B cell (primary cell): ENCODE measurements at places on chromosomes 1 and 21.

- DNase-seq: no peak
Measured at GRCh38 chr1:3219005-3219790, 150.2 kb downstream of the PRDM16 start.

DNA sequence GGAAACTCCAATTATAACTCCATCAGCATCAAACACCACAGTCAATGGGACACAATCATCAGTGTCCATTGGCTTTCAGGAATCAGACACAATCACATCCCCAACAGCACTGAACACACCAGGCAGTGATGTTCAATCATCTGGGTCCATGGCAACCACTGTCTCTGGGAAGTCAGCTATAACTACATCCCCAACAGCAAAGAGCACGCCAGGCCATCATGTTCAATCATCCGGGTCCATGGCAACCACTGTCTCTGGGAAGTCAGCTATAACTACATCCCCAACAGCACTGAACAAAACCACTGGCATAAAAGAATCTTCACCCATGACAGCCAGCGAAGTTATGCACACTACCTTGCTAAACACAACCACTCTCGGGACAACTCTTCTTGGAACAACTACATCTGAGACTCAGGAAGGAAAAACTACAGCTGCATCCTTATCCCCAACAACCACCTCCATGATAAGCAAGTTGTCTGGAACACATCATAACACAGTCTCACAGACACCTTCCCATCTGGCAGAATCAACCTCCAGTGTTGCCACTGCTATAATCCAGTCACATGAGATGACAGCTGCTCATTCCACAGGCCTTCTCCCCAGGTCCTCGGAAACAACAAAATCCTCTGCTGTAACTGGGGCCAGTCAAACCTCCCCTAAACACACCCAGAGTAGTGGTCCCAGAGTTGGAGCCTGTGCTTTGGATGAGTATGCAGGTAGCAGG, 19.9 kb downstream of the CATSPER4 start:
- DNase-seq: no peak

DNA sequence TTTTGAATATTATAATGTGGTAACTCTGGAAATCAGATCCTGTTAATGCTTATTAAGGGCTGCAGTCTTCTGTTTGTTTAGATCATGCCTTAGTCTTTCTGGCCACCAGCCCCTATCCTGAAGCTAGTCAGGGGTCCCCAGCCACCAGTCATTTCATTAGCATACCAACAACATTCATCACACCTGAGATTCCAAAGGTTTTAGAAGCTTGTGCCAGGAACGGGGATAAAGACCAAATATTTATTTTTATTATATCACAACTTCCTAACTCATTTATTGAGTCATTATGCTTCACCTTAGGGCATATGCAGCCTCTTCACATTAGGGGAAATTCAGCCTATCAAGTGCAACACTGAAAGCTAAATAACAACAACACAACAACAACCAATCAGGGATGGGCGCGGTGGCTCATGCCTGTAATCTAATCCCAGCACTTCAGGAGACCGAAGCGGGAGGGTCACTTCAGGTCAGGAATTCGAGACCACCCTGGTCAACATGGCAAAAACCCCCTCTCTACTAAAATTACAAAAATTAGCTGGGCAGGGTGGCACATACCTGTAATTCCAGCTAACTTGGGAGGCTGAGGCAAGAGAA, 2.9 kb upstream of the PSEN2 start:
- no peak for DNase-seq

DNA sequence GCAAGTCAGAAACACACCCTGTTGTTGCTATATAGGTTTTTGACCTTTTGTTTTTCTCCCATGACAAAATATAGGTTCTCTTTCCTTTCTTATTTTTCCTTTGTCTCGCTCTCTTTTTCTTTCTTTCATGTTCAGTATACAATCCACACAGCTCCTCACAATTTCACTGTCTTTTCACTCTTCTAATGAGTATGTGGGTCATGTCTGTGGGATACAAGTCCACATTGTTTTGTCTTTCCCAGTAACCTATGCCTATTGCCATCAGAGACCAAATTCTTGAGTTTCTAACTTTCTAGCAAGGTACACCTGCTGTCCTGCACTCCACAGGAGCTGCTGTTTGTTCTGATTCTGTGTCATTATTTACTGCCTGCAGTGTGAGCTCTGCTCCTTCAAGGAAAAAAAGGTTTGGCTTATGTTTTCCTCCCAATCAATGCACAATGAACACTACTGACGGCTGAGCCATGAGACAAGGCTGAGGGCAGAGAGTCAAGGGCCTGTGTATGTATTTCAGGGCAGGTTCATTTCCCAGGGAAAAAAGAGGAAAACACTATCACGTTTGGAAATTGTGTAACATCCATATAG, 453.8 kb downstream of the NEGR1 start:
- DNase-seq: no peak

- no peak for DNase-seq
Measured at GRCh38 chr1:53391296-53391695, 63.4 kb upstream of the LRP8 start.

DNA sequence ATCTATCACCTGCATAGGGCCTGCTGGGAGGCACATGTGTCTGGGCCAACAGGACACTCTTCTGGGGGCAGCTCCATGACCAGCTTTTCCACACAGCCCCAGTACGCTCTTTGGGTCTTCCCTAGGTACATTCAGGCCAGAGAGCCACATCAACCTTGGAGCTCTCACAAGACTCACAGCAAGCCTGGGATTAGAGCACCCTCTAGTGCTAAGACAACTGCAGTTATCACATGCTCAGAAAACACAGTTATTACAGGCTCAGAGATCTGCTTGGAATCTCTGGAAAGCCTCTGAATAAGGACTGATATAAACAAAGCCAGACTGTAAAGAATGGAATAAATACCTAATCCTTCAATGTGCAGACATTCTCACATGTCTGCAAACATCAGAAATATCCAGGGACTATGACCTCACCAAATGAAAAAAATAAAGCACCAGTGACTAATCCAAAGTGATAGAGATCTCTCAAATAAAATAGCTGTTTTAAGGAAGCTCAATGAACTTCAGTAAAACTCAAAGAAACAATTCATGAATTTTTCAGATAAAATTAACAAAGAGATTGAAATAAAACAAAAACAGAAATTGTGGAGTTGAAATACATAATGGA, 563.9 kb upstream of the NR5A2 start:
- peak; percentile 29 for DNase-seq

DNA sequence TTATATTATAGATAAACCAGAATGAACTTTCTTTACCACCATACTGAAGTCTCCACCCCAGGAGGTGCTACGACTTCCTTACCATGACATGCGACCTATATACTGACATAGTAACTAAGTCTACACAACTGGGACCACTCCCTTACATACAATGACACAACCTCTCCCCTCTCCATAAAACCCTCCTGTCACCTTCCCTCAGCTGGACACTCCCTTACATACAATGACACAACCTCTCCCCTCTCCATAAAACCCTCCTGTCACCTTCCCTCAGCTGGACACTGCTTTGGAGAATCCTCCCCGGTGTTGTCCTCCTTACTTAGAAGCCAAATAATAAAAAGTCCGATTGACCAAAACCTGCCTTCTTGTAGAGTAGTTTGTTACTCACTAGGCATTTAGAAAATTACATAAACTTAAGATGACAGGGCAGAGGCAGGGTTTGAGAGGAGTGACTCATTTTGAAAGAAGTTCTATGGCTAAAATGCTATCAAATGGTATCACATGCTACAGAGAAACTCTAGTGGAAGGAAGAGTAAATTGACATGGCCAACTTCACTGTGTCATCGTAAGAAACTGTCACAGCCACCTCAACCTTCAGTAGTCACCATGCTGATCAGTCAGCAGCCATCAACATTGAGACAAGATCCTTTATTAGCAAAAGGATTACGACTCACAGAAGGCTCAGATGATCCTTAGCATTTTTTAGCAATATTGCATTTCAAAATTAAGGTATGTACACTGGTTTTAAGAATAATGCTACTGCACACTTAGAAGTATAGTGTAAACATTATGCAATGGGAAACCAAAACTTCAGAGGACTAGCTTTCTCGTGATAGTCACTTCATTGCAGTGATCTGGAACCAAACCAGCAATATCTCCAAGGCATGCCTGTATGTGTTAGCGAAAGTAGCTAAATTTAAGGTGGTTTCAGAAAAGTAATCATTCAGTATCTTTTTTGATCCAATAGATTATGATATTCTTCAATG, 56.4 kb downstream of the AHCTF1 start:
- DNase-seq: no peak

DNA sequence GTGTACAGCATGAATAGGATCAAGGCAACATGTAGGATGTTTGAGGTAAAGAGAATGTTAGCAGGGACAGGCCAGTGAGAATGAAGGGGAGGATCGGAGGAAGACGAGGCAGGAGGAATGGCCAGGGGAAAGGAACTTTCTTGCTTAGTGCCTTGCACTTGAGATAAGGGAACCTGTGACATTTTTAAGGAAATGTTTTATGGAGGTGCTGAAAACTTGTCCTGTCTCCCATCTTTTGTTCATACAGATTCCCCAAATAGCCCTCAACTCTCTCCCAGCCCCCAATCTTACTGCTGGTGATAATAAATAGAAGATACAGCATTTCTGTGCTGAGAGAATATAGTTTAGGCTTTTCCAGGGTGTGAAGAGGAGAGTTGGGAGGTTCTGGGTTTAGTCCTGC, 13.6 kb downstream of the ATP8B2 start:
- no peak for DNase-seq

DNA sequence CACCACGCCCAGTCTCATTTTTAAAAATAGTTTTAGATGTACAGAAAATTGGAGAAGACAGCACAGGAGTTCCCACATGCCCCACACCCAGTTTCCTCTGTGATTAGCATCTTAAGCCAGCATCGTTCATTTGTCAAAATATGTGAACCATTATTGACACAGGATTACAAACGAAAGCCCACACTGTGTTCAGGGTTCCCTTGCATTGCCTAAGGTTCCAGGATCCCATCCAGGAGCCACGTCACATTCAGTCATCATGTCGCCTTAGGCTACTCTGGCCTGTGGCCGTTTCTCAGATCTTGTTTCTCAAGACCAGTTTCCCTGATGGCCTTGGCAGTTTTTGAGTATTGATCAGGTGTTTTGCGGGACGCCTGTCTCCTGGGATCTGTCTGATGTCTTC, 34.7 kb upstream of the TNFRSF1B start:
- no peak for DNase-seq

GRCh38 chr1:24990779-24991641, 60.9 kb upstream of the RUNX3 start:
- DNase-seq: no peak
